ENCODE measurements at places on chromosomes 7 and 10.

DNA sequence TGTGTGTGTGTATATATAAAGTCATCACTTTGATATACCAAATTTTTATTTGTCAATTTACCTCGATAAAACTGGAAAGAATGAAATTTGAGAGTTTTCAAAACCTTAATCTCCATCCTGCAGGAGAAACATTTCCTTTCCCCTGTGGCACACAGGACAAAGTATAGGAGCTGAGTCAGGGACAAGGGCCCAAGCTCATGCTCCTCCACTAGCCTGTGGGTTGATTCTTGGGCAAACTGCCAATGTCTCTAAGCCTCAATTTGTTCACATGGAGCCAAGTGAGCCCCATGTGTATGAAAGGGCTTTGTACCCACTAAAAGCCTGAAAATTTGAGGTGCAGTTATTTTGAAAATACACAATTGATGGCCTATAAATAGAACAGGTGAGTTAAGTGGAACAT lies 60.3 kb upstream of the IL6 start:
- no peak for DNase-seq

GRCh38 chr7:26630361-26630760 lies 234.0 kb downstream of the SKAP2 start:
- DNase-seq = no peak

- no peak for DNase-seq
These were observed 73.7 kb downstream of the BMPR1A start for GRCh38 chr10:86830043-86830591.

- DNase-seq = no peak
These were observed 117.0 kb downstream of the LHFPL3 start for GRCh38 chr7:104445393-104445792.

GRCh38 chr10:96225119-96225518 lies 46.2 kb downstream of the BLNK start:
- no peak for DNase-seq

- DNase-seq = no peak
These were observed 88.9 kb upstream of the LRRC4 start for GRCh38 chr7:128120116-128120515.

DNA sequence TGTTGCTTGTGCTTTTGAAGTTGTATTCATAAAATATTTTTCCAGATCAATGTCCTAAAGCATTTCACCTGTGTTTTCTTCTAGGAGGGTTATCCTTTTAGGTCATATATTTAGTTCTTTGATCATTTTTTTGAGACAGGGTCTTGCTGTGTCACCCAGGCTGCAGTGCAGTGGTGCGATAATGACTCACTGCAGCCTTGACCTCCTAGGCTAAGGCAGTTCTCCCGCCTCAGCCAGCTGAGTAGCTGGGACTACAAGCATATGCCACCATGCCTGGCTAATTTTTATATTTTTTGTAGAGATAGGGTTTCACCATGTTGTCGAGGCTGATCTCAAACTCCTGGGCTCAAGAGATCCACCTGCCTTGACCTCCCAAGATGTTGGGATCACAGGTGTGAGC lies 315.8 kb upstream of the KAT6B start:
- DNase-seq = no peak

- peak; percentile 31 for DNase-seq
These were observed at the start of gene RP9 for GRCh38 chr7:33109005-33109757. Gene RP9, minus strand, starts transcription at chr7:33109404. Its CDS starts 32 bp downstream, at chr7:33109372.

DNA sequence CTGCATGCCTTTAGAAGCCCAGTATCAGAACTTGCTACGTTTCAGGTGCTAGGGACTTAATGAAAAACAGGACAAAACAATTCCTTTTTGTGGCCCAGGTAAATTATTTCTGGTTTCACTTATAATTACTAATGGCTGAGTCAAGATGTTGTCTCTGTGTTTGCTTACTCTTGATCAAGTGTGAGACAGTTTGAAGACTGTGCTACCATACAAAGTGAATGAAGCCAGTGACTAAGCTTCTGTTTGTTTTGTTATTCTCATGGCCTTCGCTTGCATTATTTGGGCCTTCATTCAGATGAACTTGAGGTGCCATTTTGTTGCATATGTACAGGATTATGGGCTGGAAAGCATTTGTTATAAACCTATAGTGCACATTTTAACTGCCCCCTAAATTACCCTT lies 17.9 kb downstream of the SMNDC1 start:
- no peak for DNase-seq

GRCh38 chr10:51430506-51430905 lies 268.9 kb downstream of the CSTF2T start:
- DNase-seq = no peak

DNA sequence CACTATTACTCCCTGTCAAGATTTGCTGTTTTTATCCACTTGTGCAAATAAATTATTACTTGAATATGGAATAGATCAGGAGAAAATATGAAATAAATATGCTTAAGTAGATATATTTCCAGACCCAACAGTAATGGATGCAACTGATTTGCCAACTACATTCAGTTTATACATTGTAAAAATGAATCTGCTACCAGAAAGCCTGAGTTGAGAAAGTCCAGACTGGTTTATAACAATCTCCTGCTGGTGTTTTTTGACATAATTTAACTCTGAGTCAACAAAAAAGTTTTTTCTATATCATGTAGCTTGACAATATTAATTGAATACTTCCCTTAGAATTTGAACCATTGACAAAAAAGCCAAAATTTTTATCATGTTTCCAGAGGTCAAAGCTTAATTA lies 265.8 kb upstream of the SEMA3D start:
- no peak for DNase-seq

GRCh38 chr7:8908889-8909288 lies 475.5 kb downstream of the NXPH1 start:
- DNase-seq = no peak

GRCh38 chr10:49187950-49188761 lies at the start of gene TMEM273:
Gene TMEM273, minus strand, starts transcription at chr10:49188391. Its CDS starts 55 bp downstream, at chr10:49188336.
- no peak for DNase-seq

GRCh38 chr7:157771-158625 lies 34.4 kb upstream of the FAM20C start:
- no peak for DNase-seq

GRCh38 chr7:2930310-2931033 lies 86.4 kb upstream of the GNA12 start:
- DNase-seq = no peak

- DNase-seq = no peak
These were observed 259.6 kb upstream of the PPP2R2D start for GRCh38 chr10:131641231-131641630.

- no peak for DNase-seq
These were observed 342.7 kb upstream of the ETV1 start for GRCh38 chr7:14332155-14332554.

GRCh38 chr7:147586526-147586925 lies 1004.0 kb upstream of the C7orf33 start:
- DNase-seq = no peak

DNA sequence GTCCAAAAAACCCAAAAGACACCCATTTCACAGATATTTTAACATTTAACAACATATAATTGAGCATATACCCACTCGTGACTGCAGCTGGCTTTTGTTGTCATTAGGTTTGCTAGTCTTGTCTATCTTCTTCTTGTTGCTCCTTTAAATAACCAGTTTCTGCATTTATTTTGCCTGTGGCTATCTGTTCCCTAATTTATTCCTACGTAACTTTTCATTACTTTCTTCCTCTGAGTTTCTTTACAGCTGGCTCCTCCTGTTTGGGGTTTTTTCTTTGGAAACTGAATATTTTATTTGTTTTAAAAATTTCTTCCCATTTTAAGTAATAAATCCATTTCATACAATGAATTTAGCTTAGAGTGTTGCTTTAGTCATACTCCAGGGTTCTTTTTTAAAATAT lies 14.4 kb downstream of the PILRA start:
- DNase-seq = no peak

GRCh38 chr10:6739530-6740174 lies 159.6 kb upstream of the PRKCQ start:
- no peak for DNase-seq

DNA sequence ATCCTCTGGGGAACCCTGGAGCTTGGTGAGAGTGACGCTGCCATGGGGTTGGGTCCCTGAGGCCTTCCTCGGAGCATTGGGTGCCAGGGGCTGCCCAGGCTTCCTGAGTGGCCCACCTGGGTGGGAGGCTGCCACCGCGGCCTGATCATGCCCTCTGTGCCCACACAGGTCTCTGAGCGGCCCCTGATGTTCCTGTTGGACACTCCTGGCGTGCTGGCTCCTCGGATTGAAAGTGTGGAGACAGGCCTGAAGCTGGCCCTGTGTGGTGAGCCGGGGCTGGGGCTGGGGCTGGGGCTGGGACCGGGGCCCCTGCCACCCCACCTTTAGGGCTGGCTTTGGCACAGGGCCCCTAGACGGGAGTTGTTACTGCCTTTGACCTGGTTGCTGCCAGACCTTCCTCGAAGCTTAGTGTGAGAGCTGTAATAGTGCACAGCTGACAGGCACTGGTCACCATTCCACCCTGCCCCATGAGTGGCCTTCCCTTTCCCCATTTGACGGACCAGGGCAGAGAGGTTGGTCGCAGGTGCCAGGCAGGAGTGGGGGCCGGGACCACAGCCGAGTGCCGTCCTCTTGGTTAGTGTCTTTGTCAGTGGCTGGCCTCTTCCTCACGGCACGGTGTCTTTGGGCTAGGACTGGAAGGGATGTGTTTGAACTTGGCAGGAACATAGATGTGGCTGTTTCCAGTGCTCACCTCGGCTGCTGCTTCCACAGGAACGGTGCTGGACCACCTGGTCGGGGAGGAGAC lies 8.2 kb downstream of the MTG1 start:
- DNase-seq = no peak

GRCh38 chr10:86489071-86489810 lies 32.4 kb downstream of the WAPL start:
- no peak for DNase-seq

Data from NCI-H187 (cell line).